ENCODE measurements at places on chromosomes 6 and 20. TPM values are rescaled to one million over a fixed set of nuclear protein-coding genes. Genes with fewer than 3 reads are reported as not detected.
A peak's percentile ranks its signal among the peaks of the same experiment; 100 is the strongest.

- no peak for DNase-seq
Observed at GRCh38 chr6:138107752-138108592, 753 bp upstream of the PERP start.

DNA sequence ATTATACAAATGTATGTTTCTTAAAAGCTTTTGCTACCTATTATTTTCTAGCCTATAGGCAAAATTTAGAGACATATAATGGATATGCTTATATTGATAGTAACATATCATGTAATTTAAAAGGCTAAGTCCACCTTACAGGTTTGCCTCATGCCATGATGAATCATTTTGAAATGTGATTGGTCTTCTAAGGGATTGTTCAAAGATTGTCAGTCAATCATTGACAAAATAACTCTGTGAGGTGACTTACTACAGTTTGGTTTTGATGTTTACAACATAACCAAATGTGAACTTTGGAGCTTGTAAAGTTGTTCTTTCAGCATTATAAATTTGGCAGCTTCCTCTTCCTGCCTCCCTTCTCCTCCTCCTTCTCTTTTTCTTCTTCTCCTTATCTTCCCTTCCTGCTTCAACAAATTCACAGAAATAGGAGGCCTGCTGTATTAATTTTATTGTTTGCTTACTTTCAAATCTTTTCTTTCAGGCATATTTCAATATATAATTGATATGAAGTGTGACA is 39.7 kb upstream of the ZFP64 start:
- no peak for DNase-seq

DNA sequence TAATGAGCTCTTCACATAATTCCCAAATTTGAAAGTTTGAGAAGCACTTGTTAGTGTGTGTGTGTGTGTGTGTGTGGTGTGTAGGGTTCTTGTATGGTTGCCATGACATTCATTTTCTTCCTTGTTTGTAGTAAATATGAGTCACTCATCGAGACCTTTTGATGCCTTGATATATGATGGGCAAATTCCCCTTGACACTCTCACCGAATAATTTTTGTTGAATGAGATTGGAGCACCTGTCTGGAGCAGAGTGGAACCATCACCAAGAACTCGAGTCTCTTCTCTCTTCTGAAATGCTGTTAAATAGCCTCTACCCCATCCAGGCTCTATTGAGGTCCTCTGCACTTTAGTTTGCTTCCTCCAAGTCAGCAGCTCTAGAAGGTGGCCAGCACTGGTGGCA is 29.6 kb upstream of the FAM184A start:
- no peak for DNase-seq

DNA sequence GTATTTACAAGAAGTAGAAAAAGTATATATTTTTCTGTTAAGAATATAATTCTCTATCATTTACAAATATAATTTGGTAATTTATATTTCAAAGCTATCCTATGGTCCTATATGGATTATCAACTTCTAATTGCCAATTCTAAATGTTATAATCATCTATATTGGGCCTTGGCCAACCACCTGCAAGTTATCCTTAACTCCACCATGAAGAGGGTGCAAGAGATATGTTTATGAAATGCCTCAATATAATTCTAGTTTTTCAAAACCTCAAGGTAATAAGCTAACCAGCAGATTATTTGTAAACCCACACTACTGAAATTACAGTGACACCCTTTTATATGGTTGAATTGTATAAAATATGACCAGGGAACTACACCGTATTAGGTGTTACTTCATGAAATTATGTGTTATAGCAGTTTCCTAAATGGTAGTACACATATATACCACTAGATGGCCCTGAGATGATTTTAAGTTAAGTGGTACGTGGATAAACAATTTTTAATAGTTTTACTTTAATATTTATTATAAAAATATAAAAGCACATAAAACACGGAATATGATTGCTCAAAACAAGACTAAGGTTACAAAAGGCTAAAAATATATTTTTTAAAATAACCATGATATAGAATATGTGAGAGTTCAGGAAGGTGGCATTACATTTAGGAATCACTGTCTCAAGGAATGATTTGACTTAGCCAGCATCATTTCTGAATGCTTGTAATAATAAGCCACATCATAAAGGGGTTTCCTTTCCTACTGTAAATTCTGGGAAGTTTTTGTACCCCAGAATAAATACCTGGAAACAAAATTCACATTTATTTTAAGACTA is 9.8 kb upstream of the PNISR start:
- no peak for DNase-seq

RIMS4 gene
- 2.4 TPM for total RNA-seq

DNA sequence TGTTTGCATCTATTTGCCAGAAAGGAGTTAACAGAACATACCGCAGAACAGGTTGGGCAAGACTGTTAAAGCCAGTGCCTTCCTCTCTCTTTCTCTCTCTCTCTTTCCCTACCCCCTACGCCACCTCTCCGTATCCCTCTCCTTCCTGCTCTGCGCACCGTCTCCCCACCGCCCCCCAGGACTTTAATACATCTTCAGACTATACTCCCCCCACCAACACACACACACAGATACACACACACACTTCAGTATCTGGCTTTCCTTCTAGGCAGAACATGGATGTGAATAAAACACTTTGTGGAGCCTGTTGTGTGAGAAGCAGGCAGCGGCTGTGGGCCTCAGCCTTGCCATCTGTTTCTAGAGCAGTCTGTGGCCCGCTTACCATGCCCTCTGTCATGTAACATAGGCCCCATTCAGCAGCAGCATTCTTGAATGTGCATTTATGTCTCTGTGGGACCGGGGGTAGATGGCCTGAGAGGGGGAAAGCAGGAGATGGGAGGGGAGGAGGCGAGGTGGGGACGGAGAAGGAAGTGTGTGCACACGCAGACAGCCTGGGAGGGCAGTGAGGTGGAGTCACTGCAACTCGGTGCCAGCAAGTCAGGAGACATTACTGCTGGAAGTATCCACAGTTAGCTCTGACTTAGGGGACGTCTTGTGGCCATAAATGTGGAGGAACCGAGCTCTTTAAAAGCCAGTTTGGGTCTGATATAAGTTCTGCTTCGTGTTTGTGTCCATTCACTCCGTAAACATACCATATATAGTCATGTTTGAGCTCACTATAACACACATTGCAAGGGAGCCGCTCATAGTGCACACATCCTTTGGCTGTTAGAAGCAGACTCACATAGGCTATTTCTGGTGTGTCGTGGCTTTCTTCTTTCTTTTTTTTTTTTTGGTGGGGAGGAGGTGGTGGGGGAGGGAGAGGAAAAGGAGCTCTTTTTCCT is 38.4 kb downstream of the RREB1 start:
- DNase-seq, result peak; percentile 65

- DNase-seq, result no peak
Observed at GRCh38 chr20:63255931-63256704, 1.9 kb upstream of the NKAIN4 start.

GRCh38 chr20:2654831-2655230 is 2.4 kb downstream of the NOP56 start:
- DNase-seq, result no peak

GRCh38 chr20:31606804-31607639 is 1.9 kb downstream of the ID1 start:
- peak; percentile 71 for DNase-seq

RFX6 gene
- total RNA-seq, result not detected

NRSN1 gene
- total RNA-seq, result not detected

- DNase-seq, result no peak
Observed at GRCh38 chr20:64113444-64113775, 6.0 kb upstream of the NPBWR2 start.

DNA sequence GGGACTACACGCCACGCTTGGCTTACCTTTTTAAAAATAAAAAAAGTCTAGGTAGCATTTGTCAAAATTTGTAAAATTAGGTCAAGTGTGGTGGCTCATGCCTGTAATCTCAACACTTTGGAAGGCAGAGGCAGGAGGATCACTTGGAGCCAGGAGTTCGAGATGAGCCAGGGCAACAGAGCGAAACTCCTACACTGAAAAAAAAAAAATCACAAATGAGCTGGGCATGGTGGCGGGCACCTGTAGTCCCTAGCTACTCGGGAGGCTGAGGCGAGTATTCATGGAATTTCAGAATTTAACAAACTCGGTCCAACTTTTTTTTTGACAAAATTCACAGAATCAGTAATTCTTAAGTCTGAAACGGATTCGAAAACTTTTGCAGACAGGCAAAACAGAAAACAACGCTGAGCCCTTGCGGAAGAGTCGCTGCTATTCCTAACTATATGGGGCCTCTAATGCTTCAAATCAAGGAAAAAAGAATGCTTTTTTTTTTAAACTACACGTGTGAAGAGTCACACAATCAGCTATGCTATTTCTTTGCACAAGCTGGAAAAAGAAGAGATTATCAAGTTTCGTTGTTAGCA is 62.9 kb downstream of the GTF2H5 start:
- no peak for DNase-seq

- DNase-seq, result no peak
Observed at GRCh38 chr6:143150281-143150680, 89.6 kb downstream of the AIG1 start.

GRCh38 chr20:59567585-59568508 is 36.5 kb upstream of the PHACTR3 start:
- DNase-seq, result peak; percentile 28

- DNase-seq, result no peak
Observed at GRCh38 chr6:33017018-33017417, 7.6 kb upstream of the HLA-DOA start.

GRCh38 chr20:36929290-36929689 is 22.2 kb downstream of the SAMHD1 start:
- no peak for DNase-seq

DNA sequence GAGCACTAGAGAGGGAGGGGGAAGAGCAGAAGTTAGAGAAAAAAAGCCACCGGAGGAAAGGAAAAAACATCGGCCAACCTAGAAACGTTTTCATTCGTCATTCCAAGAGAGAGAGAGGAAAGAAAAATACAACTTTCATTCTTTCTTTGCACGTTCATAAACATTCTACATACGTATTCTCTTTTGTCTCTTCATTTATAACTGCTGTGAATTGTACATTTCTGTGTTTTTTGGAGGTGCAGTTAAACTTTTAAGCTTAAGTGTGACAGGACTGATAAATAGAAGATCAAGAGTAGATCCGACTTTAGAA is 2.0 kb downstream of the ID4 start:
- no peak for DNase-seq

- no peak for DNase-seq
Observed at GRCh38 chr6:21084656-21085055, 508.9 kb upstream of the SOX4 start.

RAET1L gene
- total RNA-seq, result not detected

- DNase-seq, result peak; percentile 63
Observed at GRCh38 chr6:30601815-30602641, 15.0 kb downstream of the PPP1R10 start.

ANKRD6 gene
- total RNA-seq, result 22.3 TPM

KIF6 gene
- 0.25 TPM for total RNA-seq

GRCh38 chr6:33427585-33428223 is 7.8 kb downstream of the SYNGAP1 start:
- DNase-seq, result peak; percentile 87

HLA-A gene
- total RNA-seq, result 307 TPM

DNA sequence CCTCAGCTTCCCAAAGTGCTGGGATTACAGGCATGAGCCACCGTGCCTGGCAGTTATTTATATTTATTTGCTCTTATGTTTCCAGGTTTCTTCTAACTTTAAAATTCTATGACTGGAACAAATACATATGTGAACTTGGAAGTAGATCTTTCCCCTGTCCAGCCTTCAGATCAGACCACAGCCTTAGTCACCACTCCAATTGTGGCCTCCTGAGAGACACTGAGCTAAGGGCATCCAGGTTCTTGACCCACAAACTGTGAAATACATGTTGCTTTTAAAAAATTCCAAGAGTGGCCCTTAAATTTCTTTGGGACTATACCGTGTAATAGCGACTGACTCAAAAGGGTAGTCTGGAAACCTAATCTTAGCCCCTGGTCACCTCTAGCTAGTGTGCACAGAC is 1.5 kb upstream of the ADGRG6 start:
- DNase-seq, result no peak

- no peak for DNase-seq
Observed at GRCh38 chr20:59102841-59103299, 60.3 kb upstream of the PRELID3B start.

EZR gene
- total RNA-seq, result 242 TPM

GRCh38 chr20:41044409-41045062 is 15.9 kb downstream of the TOP1 start:
- no peak for DNase-seq

DNA sequence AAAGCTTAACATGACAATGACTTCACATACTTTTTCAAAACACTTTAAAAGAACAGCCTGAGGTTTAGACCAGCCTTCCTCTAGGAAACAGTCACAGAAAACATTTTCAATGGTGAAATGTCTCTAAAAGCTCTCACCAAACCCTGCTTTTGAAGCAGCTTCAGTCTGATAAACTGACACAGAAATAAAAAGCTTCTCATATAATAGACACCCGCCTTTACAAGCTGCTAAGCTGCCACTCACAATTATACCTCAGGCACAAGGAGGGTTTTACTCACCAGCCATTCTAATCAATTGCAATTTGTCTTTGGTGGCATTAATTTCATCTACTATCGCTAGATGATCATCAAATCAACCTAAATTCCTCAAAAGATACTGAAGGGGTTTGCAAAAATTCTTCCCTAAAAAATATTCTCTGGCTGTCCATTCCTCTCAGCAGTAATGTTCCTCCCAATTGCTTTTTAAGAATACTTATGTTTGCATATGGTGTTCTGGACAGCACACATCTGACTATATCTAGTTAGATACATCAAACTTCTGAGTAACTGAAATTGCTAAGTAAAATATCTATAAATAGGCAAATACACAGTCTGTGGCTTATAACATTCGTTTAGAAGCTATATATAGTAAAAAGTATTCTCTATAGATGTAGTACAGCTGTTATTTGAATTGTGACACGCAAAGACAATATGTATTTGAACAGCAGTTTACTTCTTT is 29.4 kb downstream of the KIF13A start:
- DNase-seq, result no peak
